ENCODE measurements at places on chromosomes 5 and 9.
A peak's percentile ranks its signal among the peaks of the same experiment; 100 is the strongest.

DNA sequence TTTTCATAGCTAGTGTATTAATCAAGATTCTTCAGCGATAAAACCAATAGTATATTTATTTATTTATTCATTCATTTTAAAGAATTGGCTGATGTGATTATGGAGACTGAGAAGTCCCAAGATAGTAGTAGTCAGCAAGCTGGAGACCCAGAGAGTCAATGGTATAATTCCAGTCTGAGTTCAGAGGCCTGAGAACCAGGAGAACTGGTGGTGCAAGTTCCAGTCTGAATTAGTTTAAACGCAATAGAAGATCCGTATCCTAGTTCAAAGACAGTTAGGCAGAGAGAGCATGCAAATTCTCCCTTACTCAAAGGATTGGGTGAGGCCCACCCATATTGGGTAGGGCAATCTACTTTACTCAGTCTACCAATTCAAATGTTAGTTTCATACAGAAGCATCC, 364.2 kb upstream of the RPS23 start:
- H3K36me3 ChIP-seq: no peaks in the 10 kb centered on the region
- H3K27me3 ChIP-seq: no peaks in the 10 kb centered on the region
- H3K4me3 ChIP-seq: no peak overlapping the region
- no peak overlapping the region for H3K27ac ChIP-seq
- no peak for DNase-seq

GRCh38 chr9:12133416-12133815, 559.8 kb upstream of the TYRP1 start:
- no peak overlapping the region for H3K27ac ChIP-seq
- H3K36me3 ChIP-seq: no peaks in the 10 kb centered on the region
- H3K4me3 ChIP-seq: no peak overlapping the region
- DNase-seq: no peak
- H3K27me3 ChIP-seq: no peaks in the 10 kb centered on the region

GRCh38 chr9:81490605-81491331, 198.6 kb downstream of the TLE1 start:
- no peak overlapping the region for H3K4me3 ChIP-seq
- DNase-seq: no peak
- H3K4me1 ChIP-seq: peaks cover 17% of the 10 kb centered on the region
- H3K27me3 ChIP-seq: no peaks in the 10 kb centered on the region

GRCh38 chr5:146620669-146621051, 104.7 kb upstream of the GPR151 start:
- no peaks in the 10 kb centered on the region for H3K27me3 ChIP-seq
- no peaks in the 10 kb centered on the region for H3K36me3 ChIP-seq
- no peak overlapping the region for H3K27ac ChIP-seq

DNA sequence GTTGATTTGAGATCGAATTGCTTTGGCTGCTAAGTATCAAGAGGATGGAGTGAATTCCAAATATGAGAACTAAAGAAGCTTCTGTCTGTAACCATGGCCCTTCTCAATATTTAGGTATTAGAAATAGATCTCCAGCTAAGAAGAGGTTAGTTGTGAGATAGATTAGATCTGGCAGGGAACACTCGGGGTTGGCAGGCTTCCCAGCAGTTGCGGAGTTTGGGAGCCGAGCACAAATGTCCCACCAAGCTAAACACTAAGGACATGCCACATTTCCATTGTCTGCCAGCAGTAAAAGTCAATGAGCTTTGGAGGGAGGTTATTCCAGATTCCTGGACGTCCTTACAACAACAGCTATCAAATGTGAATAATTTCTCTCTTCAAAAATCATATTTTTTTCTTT, 85.8 kb downstream of the TAF11L14 start:
- H3K4me1 ChIP-seq: no peaks in the 10 kb centered on the region
- no peaks in the 10 kb centered on the region for H3K36me3 ChIP-seq
- H3K27me3 ChIP-seq: no peaks in the 10 kb centered on the region
- H3K27ac ChIP-seq: no peak overlapping the region

DNA sequence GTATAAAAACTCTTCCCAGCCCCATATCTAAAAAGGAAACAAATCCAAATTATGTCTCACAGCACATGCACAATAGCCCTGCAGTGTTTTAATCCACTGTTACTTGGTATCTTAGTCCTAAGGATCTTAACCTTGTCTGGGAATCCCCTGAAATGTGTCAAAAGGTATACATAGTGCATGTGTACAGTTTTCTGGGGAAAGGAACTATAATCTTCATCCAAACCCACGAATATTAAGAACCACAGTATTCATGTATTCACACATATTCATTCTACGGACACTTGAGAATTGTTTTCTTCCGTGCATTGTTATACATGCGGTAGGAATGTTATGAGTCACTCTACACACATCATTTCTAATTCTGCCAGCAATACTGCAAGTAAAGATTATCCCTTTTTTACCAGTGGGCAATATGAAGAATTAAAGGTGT, 47.8 kb upstream of the SNX2 start:
- no peak overlapping the region for H3K27ac ChIP-seq
- no peak for DNase-seq
- no peak overlapping the region for H3K4me3 ChIP-seq
- H3K36me3 ChIP-seq: no peaks in the 10 kb centered on the region
- no peaks in the 10 kb centered on the region for H3K27me3 ChIP-seq

GRCh38 chr5:134555890-134556311, 30.4 kb downstream of the JADE2 start:
- H3K27me3 ChIP-seq: no peaks in the 10 kb centered on the region
- DNase-seq: peak; percentile 97
- H3K27ac ChIP-seq: peak overlapping the region; percentile 83
- peaks cover 71% of the 10 kb centered on the region for H3K36me3 ChIP-seq
- H3K4me3 ChIP-seq: no peak overlapping the region

DNA sequence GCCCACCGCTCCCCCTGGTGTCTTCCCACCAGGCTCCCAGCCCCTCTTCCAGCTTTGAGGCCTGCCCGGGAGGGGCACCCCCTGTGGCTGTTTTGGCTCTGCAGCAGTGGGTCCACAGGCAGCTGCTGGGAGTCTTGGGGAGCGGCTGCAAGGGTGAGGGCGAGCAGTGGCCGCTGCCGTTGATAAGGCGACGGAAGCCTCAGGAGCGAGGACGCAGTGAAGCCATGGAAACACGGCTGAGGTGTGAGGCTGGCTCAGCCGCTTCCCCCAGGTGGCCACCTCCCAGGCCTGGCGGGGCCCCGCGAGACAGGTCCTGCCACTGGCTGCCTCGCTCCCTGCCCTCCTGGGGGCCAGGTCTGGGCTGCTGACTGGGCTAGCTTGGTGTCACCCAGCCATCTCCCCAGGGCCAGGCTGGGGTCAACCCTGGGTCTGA, 41.5 kb downstream of the CXXC5 start:
- H3K4me1 ChIP-seq: no peaks in the 10 kb centered on the region
- DNase-seq: no peak
- no peaks in the 10 kb centered on the region for H3K27me3 ChIP-seq
- no peak overlapping the region for H3K27ac ChIP-seq

GRCh38 chr5:79872291-79872690, 118.8 kb downstream of the MTX3 start:
- no peaks in the 10 kb centered on the region for H3K4me1 ChIP-seq
- no peak overlapping the region for H3K4me3 ChIP-seq
- no peak overlapping the region for H3K27ac ChIP-seq
- H3K36me3 ChIP-seq: no peaks in the 10 kb centered on the region
- peaks cover 6% of the 10 kb centered on the region for H3K27me3 ChIP-seq
- no peak for DNase-seq

GRCh38 chr5:93320920-93321445, 260.0 kb downstream of the NR2F1-AS1 start:
- no peaks in the 10 kb centered on the region for H3K27me3 ChIP-seq
- no peak overlapping the region for H3K4me3 ChIP-seq
- H3K36me3 ChIP-seq: no peaks in the 10 kb centered on the region
- no peaks in the 10 kb centered on the region for H3K4me1 ChIP-seq
- no peak for DNase-seq

DNA sequence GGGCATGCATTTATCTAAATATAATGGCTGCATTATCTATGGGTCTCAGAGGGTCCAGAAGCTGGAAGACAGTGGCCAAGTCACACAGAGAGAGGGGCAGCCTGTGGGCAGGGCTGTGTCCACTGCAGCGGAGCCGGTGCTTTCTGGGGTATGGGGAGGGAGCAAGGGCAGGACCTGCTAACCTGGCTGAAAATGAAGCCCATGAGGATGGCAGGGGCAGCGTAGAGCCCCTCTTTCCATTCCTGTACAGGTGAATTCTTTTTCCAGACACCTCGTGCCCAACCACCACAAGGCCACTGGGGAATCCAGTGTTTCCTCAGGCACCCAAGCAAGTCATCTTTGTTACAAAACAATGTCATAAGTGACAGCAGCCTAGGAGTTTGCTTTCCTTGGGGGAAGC, 305.9 kb upstream of the IRX4 start:
- no peaks in the 10 kb centered on the region for H3K4me1 ChIP-seq
- H3K27ac ChIP-seq: no peak overlapping the region
- H3K27me3 ChIP-seq: peaks cover 14% of the 10 kb centered on the region
- no peak for DNase-seq
- no peak overlapping the region for H3K4me3 ChIP-seq

DNA sequence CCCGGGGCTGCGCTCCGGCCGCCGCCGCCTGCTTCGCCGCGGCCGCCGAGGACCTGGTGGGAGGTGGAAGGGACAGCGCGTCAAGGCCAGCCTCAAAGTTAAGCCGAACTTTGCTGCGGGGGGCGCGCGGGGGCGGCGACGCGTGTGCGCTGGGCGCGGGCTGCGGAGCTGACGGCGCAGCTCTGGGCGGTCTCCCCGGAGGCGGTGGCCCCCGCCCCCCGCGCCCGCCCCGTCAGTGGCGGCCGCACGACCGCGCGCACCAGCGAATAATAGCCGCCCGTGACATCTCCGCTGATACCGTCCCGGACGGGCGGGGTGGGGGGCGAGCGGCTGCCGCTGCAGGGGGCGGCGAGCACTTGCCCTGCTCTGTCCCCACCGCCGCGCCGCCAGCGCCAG, 579 bp upstream of the FAM78A start:
- peak overlapping the region; percentile 61 for H3K4me3 ChIP-seq
- DNase-seq: no peak
- no peaks in the 10 kb centered on the region for H3K36me3 ChIP-seq
- no peak overlapping the region for H3K27ac ChIP-seq
- H3K27me3 ChIP-seq: peaks cover 26% of the 10 kb centered on the region

DNA sequence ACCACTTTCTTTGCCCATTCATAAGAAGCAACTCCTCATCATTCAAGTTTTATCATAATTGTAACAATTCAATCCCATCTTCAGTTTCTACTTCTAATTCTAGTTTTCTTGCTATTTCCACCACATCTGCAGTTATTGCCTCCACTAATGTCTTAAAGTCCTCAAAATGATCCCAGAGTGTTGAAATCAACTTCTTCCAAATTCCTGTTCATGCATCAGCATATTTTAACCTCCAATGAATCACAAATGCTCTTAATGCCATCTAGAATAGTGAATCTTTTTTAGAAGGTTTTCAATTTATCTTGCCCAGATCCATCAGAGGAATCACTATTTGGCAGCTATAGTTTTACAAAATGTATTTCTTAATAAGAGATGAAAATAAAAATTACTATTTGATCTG, 3.2 kb upstream of the SRP19 start:
- peaks cover 11% of the 10 kb centered on the region for H3K36me3 ChIP-seq
- no peak overlapping the region for H3K4me3 ChIP-seq
- no peaks in the 10 kb centered on the region for H3K27me3 ChIP-seq
- H3K27ac ChIP-seq: no peak overlapping the region

GRCh38 chr5:30874241-30875034, 319.0 kb upstream of the CDH6 start:
- no peaks in the 10 kb centered on the region for H3K36me3 ChIP-seq
- no peak for DNase-seq
- H3K27ac ChIP-seq: no peak overlapping the region
- H3K4me3 ChIP-seq: no peak overlapping the region
- no peaks in the 10 kb centered on the region for H3K4me1 ChIP-seq

DNA sequence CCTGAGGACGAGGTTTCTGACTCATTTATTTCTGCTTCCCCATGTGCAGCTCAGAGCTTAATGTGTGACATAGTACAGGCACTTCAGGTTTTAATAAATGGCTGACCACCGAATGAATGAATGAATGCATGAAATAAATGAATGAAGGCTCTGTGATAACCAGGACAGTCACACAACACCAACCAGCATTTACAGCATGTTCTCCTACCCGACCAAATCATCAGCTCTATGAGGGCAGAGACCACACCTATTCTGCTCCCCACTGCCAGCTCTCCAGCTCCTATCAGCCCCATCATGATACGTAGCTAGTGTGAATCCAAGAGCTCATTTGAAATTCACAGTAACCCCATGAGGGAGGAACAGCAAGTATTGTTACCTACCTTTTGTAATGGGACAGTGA, 4.8 kb downstream of the TMOD1 start:
- no peak for DNase-seq
- H3K27ac ChIP-seq: no peak overlapping the region
- no peaks in the 10 kb centered on the region for H3K36me3 ChIP-seq
- no peaks in the 10 kb centered on the region for H3K4me1 ChIP-seq

- H3K27me3 ChIP-seq: no peaks in the 10 kb centered on the region
- H3K4me3 ChIP-seq: no peak overlapping the region
- no peak overlapping the region for H3K27ac ChIP-seq
- no peaks in the 10 kb centered on the region for H3K4me1 ChIP-seq
- H3K36me3 ChIP-seq: no peaks in the 10 kb centered on the region
These were observed 95.9 kb upstream of the COL5A1 start for GRCh38 chr9:134545543-134546245.

DNA sequence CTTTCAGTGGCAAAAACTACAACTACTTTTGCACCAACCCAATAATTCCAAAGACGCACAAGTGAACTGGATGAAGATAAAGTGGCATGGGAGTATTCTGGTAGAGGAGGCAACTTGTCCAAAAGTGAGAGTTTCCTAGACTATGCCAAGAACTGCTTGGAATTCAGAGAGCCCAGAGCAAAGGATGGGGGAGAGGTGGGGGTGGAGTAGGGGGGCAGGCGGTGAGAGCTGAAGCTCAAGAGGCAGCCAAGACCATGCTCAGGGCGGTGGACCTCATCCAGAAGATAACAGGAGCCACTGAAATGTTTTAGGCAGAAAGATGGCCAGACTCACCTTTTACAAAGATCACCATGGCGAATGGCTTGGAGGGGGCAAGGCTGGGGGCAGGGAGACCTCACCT, 242.5 kb downstream of the SEC61B start:
- no peak for DNase-seq
